DMS 273 treated with DMSO at 0.1 percent for 48 hours (cell line): ENCODE measurements at places on chromosomes 11 and 22.

DNA sequence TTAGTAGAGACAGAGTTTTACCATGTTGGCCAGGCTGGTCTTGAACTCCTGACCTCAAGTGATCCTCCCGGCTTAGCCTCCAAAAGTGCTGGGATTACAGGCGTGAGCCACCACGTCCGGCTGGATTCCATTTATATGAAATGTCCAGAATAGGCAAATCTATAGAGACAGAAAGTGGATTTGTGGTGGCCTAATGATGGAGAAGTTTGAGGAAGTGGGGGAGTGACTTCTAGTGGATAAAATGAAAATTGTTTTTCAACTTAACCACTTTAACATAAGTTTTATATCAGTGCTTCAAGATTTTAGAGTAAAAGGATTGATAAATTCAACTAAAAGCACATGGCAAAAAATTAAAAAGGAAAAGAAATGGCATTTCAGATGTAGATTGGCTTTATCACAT, 66.2 kb downstream of the HIPK3 start:
- DNase-seq = no peak

DNA sequence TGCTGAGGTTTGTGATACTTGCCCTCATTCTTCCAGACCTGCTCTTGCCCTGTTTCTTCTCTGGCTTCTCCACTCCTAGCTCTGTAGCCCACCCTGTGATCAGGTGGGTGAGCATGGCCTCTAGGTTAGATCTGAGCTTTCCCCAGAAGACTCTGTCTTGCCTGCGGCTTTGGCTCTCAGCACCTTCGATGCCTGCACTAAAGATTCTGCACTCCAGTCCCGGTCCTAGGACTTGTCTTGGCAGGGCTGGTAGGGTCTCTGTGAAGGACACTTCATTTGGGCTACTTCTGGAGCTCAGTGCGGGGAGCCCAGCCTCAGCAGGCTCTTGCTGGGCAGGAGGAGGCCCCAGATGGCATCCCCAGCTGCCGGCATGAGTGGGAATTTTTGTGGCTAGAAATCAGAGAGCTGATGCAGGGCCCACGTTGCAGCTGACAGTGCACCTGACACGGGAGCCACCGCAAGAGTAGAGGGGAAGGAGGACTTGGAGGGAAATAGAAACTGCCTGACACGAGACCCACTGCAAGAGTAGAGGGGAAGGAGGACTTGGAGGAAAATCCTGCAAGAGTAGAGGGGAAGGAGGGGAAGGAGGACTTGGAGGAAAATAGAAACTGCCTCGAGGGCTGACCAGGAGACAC, 226.9 kb upstream of the B3GAT1 start:
- DNase-seq = no peak

DNA sequence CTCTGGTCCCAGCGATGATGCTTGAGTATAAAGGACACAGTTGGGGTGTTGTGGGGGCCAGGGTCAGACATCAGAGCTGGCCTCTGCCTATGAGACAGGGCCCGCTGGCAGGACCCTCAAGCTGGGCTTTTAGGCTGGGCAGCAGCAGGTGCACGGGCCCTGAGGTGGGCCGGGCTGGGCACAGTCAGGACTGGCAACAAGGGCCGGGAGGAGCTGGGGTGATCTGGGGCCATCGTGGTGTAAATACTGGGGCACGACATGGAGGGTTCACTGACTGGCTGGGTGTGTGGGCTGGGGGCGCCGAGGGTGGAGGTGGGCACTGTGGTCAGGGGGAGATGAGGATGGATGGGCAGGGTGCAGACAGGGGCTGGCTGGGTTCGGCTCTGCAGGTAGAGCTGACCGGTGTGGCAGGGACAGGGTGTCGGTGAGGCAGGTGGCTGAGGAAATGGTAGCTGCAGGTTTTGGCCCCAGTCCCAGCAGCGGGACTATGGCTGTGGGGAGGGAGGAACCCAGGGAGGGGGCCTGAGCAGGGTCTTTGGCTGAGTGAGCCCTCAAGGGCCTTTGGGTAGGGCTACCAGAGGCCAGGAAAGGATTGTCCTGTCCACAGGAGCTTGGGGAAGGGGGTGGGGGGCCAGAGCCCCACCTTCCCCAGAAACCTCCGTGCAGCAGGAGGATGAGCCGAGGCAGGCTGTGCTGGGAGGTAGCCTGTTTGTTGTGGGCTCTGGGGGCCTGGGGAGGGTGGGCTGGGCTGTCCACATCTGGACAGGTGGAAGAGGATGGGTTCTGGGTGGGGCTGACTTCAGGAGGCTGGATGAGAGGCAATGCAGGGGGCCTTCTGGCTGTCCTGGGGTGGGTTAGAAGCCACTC, 81.4 kb downstream of the KCNQ1 start:
- no peak for DNase-seq

GRCh38 chr22:20610243-20610686, 102.9 kb downstream of the MED15 start:
- DNase-seq = no peak

DNA sequence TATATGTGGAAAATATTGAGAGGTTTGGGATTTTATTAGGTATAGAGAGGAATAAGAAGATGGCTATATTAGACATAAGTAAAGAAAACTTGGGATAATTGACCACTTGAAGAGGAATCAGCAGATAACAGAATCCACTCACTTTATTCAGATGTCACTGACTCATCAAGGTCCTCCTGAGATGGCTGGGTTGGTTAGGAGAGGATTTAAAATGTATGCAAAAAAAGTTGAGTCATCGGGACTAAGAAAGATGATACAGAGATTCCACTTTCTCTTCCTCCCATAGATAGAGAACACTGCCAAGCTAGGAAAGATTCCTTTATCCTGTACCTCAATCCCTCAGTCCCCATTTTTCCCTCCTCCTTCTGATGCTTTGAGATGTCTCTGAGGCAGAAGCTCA, at the start of gene OR6A2:
Gene OR6A2 (minus strand): TSS at position 288 of the 400 bp plus-strand sequence. CDS start 3,981 bp downstream, outside the sequence.
- no peak for DNase-seq

GRCh38 chr11:86156397-86156955, 87.6 kb upstream of the PICALM start:
- DNase-seq = no peak

GRCh38 chr22:45163099-45163450, 650 bp upstream of the NUP50 start:
- no peak for DNase-seq

GRCh38 chr11:112810951-112811350, 150.3 kb upstream of the NCAM1 start:
- no peak for DNase-seq

DNA sequence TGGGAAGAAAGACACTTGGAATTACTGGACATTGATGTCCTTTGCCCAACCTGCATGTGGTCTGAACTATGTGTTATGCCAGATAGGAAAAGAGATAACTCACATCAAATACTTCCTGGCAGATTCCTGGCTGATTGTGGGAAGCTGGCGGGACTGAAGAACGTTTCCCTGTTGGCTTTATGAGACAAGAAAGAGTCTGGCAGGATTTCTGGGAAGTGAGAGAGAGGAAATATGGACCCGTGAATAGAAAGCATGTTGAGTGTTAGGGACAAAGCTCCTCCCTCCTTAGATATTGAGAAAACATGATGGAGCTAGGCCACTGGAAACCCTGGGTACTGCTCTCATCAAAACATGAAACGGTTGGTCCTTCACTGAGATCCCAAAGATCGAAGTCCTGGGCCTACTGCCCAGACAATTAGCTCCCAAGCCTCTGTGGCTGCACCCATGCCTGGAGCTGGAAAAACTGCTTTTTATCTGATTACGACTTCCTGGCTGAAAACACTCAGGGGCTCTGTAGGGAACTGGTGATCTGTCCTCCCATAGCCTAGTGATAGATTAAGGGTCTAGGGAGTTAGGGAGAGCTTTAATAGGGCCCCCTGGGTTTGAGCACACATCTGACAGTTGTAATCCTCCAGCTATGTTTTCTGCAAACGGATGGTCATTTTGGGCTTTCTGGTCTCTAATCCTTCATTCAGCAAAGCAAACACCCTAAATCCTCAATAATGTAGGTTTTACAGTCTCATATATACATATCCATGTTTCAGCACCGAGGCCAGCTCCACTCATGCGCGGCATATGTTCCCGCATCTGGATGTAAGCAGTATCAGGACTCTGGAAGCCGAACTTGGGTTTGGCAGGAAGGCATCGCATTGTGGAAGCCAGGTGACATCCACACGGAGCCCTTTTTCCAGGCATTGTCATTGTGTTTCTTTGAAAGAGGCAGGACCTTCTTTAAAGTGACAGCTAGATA, 6.1 kb upstream of the B3GAT1 start:
- no peak for DNase-seq

- DNase-seq = no peak
Observed at GRCh38 chr11:35907648-35908431, 36.0 kb upstream of the LDLRAD3 start.

DNA sequence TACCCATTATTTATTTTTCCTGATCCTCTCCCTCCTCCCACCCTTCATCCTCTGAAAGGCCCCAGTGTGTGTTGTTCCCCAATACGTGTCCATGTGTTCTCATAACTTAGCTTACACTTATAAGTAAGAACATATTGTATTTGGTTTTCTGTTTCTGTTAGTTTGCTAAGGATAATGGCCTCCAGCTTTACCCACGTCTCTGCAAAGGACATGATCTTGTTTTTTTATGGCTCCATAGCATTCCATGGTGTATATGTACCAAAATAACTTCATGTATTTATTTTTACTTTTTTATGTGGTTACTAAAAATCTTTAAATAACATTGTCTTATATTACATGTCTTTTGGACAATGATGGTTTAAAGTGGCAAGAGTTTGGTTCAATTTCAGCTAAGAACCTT, 15.2 kb downstream of the PDGFD start:
- DNase-seq = no peak

DNA sequence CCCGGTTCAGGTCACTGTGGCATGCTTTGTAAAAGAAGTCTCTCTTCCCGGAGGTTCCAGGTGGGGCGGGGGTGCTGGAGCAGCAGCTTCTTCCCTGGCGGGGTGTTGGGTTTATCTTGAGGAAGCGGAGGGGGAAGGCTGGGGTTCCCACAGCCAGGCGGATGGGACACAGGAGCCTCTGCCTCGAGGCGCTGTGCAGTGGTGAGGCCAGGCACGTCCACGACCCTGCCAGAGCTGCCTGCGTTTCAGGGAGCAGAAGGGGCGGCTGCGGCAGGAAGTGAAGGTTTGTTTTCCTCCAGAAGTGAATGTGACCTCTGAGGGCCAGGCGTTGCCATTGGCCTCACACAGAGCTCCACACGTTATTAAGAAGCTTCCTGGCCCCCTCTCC, 20.1 kb upstream of the ADORA2A start:
- DNase-seq = no peak

- DNase-seq = no peak
Observed at GRCh38 chr11:78419327-78419726, 1.7 kb upstream of the GAB2 start.
